ENCODE measurements at places on chromosomes 2 and 18.

- no peak for DNase-seq
Measured at GRCh38 chr2:236656166-236656565, 86.5 kb downstream of the ACKR3 start.

DNA sequence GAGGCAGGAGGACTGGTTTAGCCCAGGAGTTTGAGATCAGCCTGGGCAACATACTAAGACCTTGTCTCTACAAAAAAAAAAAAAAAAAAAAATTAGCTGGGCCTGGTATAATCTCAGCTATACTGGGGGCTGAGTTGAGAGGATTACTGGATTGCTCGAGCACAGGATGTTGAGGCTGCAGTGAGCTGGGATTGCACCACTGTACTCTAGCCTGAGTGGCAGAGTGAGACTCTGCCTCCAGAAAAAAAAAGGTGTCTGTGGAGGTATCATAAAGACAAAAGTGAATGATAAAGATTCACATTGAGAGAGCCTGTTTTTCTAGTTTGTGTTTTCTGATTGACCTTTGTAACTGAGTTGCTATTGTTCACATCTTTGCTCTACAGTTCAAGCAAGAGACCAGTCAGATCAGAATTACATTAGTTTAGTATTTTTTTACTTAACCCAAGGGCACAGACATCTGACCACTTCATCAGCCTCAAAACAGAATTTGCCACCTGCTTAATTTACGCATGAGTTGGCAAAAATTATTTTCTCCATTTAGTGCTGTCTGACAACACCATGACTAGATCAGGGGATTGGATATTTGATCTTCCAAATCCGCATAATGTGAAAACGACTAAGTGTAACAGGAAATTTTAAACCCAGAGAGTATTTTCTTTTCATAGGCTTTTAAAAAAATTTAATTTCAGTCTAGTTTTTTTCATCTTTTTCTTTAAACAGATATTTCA, 271.0 kb downstream of the TGIF1 start:
- DNase-seq, result no peak

GRCh38 chr2:86234563-86235131, 35.4 kb downstream of the MRPL35 start:
- no peak for DNase-seq

DNA sequence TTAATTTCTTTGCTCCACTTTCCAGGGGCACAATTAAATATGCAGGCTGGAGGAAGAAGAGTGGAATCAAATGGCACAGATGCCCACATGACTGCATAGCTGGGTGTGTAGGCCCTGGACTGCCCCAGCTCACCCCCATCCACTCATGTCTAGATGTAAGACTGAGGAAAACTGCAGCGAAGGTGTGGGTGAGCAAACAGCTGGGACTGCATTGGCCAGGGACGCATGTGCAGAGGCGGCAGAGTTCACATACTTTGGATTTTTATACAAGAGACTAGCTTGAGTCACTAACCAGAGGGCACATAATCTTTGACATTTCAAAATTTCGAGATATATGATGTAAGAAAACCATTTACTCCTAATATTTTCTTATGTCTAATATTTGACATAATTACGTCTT, 60.1 kb downstream of the SPIRE1 start:
- no peak for DNase-seq

DNA sequence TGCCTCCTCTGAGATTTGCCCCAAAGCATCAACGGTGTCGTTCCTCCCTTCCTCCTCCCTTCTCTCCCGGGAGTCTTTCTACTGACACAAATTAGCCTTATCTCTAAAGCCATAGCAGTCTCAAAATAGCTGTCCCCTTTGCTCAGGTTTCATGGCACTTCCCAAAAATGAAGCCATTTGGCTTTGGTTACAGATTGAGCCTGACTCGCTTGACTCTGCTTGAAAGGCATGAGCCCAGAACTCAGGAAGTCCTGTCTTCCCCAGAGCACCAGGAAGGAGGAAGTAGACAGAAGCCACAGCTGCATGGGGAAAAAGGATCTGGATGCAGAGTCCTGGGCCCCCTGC, 234.4 kb upstream of the RGPD4 start:
- no peak for DNase-seq

- no peak for DNase-seq
Measured at GRCh38 chr2:152425765-152426727, 91.1 kb downstream of the FMNL2 start.

- no peak for DNase-seq
Measured at GRCh38 chr2:134269972-134270735, 16.3 kb downstream of the MGAT5 start.

DNA sequence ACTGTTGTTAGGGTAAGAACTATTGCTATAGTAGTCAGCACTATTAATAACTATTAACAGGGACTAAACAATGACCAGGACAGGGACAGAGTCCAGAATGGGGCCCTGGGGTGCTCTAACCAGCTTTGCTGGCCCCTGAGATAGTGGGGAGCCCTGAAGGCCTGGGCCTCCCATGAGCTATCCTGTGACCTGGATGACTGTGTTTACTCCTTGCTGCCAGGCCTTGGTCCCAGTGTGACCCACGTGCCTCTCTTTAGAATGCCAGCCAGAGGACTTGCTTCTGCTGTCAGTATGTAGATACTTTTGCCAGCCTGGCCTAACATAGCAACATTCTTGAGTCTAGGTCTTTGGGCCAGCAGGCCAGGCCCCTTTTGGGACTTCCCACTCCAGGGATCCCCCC, 11.4 kb downstream of the CDK5R2 start:
- no peak for DNase-seq

DNA sequence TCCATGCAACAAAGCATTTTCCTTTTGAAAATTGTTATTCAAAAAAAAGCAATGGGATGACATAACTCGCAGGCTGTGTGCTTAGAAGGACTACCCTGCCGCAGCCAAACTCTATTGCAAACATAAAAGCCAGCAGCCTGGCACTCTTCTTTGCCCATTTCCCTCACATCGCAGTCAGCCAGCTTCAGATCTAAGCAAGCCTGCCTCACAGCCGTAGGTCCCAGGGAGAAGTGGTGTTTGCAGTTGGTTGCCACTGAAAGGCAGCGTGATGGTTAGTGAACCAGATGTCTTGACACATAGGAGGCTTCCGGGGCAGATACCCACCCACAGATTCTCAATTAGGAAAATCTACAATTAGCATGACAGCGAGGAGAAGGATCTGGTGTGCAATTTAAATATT, 655.2 kb downstream of the RNF144A start:
- DNase-seq, result peak; percentile 17

DNA sequence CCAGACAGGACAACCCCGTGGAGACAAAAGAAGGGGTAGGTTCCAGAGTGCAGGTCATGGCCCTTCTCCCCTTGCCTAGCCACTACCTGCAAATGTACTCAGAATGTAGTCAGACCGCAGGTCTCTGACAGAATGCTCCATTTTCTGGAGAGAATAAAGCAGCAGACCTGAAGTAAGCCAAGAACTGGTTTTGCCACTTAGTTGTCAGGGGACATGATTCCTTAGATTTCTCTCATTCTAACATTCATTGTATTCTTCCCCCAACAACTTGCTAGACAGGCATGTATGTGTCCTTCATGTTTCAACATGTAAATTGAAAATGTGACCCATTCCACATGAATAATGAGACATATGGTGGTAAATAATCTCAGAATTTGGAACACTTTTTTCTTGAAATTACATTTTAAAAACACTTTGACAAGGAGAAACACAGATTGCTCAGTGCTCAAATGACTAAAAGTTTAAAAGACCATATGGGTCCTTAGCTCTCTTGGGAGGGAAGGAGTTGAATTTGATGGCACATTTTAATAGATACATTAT, 142.4 kb downstream of the CCBE1 start:
- no peak for DNase-seq

- no peak for DNase-seq
Measured at GRCh38 chr2:188964976-188965546, 9.1 kb upstream of the COL3A1 start.

DNA sequence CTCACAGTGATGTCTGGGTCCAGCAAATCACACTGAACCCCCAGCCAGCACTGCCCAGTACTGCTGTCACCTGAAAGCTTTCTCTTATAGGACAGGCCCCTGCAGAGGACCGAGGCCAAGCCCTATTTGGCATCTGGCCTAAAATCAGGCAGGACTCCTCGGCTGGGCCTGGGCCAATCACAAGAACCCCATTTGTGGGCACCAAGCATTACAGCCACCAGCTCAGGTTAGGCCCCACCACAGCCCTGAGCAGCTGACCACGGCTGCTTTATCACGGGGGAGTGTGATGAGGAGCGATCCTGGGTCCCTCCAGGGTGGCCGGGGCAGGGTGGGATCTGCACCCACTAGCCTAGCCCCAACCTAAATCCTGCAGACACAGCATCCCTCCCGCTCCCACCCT, 8.2 kb downstream of the BIN1 start:
- DNase-seq, result no peak

GRCh38 chr2:172723286-172723685, 12.4 kb upstream of the RAPGEF4 start:
- DNase-seq, result no peak

DNA sequence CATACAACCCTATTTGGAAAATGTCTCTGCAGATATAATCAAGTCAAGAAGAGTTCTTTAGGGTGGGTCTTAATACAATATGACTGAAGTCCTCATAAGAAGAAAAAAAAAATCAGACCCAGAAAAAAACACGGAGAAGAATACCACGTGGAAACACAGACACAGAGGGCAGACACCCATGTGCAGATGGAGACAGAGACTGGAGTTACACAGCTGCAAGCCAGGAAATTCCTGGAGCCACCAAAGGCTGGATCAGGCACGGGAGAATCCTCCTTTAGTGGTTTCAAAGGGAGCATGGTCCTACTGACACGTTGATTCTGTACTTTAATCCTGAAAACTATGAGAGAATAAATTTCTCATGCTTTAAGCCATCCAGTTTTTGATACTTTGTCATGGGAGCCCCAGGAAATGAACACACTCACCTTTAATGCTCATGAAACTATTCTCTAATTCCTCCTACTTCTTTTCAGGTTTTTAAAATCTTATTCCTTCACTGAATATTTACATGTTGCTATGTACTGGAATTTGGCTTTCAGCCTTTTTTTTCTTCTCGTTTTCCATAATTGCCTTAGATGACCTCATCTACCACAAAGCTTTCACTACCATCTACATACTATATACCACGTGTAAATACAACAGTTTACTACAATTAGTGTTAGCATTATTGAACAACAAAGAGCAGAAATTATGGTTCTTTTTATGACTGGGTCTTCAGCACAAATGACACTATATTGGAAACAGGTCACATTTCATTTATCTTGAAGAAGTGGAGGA, 529.1 kb downstream of the IRS1 start:
- no peak for DNase-seq

GRCh38 chr2:44120428-44120827, 48.2 kb upstream of the PPM1B start:
- peak; percentile 24 for DNase-seq

GRCh38 chr2:14861181-14861580, 228.7 kb downstream of the LRATD1 start:
- no peak for DNase-seq

GRCh38 chr2:27211241-27211942, 449 bp upstream of the ATRAID start:
- no peak for DNase-seq

GRCh38 chr18:10482363-10482984, 28.0 kb downstream of the APCDD1 start:
- DNase-seq, result no peak

- DNase-seq, result no peak
Measured at GRCh38 chr2:6139916-6140315, 447.7 kb downstream of the SOX11 start.

DNA sequence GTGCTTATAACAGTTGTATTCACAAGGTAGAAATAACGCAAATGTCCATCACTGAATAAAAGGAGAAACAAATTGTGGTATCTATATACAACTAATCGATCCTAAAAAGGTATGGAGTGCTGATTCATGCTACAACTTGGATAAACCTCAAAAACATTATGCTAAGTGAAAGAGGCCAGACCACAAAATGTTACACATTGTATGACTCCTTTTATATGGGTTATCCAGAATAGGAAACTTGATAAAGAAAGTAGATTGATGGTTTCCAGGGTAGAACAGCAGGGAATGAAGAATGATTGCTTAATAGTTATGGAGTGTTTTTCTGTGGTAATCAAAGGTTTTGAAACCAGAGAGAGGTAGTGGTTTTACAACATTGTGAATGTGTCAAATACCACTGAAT, 432.2 kb upstream of the TRIB2 start:
- no peak for DNase-seq

DNA sequence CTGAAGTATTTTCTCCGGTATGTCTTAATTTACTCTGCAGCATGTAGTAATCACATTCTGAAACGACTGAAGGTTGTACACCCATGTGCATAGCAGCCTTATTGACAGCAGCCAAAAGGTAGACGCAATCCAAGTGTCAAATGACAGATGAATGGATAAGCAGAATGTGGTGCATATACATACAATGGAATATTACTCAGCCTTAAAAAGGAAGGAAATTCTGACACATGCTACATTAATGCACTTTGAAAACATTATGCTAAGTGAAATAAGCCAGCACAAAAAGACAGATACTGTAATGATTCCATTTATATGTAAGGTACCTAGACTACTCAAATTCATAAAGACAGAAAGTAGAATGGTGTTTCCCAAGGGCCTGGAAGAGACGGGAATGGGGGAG, 88.0 kb upstream of the EFEMP1 start:
- no peak for DNase-seq

DNA sequence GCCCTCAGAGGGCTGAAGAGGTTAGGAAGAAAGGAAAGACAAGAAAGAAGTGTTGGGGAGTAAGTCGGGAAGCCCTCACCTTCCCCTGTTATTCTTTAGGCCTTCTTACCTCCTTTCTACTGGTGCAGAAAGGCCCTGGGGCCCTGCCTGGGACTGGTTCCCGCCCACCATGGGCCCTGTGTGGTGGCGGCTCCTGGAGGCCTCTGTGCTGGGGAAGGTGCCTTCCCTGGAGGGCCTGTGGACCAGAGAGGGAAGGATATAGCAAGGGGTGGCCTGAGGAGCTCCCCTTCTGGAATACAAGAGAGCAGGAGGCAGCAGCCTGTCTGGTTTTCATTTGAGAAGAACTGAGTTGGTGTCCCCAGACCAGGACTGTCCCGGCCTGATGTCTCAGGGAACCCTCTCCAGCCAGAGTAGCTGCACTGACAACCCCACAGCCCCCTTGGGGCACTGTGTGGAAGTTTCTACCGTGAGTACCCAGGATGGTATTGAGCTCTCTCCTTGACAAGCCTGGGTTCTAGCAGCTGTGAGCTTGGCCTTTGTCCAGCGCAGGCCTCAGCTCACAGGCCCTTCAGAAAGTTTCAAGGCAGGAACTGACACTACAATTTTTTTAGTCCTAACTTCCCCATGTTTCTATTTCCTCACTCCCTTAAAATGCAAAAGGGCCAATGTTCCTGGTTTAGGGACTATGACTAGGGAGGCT, 47.1 kb downstream of the EFR3B start:
- DNase-seq, result no peak

GRCh38 chr2:186590759-186591505, 1.1 kb downstream of the ITGAV start:
- no peak for DNase-seq

GRCh38 chr2:203327901-203328759, at the start of gene ABI2:
TSS of gene ABI2 (plus strand) at chr2:203328394. CDS start at chr2:203328515, 121 bp downstream.
- peak; percentile 61 for DNase-seq

All from activated naive CD4-positive, alpha-beta T cell treated with Interleukin-2 at 50 U/mL for 16 hours (primary cell).